ENCODE measurements at places on chromosomes 5 and 9.

GRCh38 chr9:124664143-124664542 is 107.0 kb downstream of the NR6A1 start:
- no peak for DNase-seq

DNA sequence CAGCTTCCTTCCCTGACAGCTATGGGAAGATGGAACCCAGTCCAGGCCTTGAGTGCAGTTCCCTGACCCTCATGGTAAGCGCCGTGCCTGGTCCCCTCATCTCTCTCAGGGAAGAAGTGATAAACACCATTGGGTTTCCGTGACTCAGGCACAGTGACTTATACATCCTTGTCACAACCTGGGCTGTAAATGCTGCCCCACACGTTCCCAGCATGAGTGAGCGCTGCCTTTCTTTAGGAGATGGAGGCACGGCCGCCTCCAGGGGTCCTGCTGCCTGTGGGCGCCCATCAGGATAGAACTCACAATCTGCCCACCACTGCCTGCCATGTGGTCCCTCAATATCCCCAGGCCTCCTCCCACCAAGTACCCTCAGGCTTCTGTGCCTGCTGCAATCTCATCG is 8.3 kb upstream of the NKD2 start:
- DNase-seq: no peak

DNA sequence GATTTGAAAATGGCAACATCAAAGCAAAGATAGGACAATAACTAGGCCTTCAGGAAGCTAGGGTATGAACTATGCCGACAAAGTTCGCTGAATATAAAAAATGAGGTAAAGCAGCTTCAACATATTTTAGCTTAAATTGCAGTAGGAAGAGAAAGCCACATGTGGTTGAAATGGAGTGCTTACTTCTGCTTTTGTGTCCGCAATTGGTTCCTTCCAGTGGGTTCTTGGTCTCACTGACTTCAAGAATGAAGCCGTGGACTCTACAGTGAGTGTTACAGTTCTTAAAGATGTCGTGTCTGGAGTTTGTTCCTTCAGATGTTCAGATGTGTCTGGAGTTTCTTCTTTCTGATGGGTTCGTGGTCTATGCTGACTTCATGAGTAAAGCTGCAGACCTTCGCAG is 95.2 kb downstream of the APTX start:
- no peak for DNase-seq

- no peak for DNase-seq
Measured at GRCh38 chr5:107430071-107430625, 240.6 kb downstream of the EFNA5 start.

GRCh38 chr9:92407818-92408217 is 3.4 kb upstream of the OGN start:
- no peak for DNase-seq

- no peak for DNase-seq
Measured at GRCh38 chr9:7454624-7455023, 345.0 kb downstream of the DMAC1 start.

DNA sequence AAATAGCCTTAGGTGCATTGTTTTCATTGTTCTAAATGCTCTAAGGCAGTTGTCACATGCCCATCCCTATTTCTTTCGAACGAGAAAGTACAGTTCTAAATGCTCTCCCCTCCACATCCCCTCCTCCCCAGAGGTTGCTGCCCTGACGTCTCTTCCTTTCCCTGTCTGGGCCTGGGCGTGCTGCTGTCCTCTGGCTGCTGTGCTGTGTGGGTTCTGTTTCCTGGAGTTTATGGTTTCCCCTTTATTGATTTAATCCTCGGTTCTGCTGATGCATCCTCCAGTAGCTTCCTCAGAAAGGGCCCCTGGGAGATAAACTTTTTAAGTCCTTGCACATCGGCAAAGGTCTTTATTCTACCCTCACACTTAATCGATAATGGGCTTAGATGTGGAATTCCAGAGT is 48.8 kb downstream of the MVB12B start:
- DNase-seq: no peak

DNA sequence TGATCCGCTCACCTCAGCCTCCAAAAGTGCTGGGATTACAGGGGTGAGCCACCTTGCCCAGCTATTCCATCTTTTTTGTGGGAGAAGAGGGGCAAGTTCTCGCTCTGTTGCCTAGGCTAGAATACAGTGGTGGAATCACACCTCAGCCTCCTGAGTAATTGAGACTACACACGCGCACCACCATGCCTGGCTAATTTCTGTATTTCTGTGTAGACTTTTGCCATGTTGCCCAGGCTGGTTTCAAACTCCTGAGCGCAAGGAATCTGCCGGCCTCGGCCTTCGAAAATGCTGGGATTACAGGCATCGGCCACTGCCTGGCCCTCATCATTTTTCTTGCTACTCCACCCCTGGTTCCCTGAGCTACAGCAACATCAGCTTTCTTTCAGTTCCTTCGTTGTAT is 2.8 kb upstream of the NOL6 start:
- no peak for DNase-seq

GRCh38 chr5:112372543-112372942 is 46.5 kb downstream of the EPB41L4A start:
- no peak for DNase-seq
